ENCODE measurements at places on chromosomes 6 and 20. TPM values are rescaled to one million over a fixed set of nuclear protein-coding genes. Genes with fewer than 3 reads are reported as not detected.
A peak's percentile ranks its signal among the peaks of the same experiment; 100 is the strongest.

Gene TNNC2
- total RNA-seq, result not detected

Gene PROKR2
- not detected for total RNA-seq

Gene QRSL1
- total RNA-seq, result 28.4 TPM

Gene KHDRBS2
- total RNA-seq, result 5.5 TPM

Gene MYH7B
- 0.20 TPM for total RNA-seq

Gene PRICKLE4
- total RNA-seq, result 0.75 TPM

GRCh38 chr6:123681957-123682462 is 45.3 kb upstream of the TRDN start:
- DNase-seq, result no peak

- DNase-seq, result no peak
Observed at GRCh38 chr6:9564021-9564420, 850.9 kb downstream of the TFAP2A start.

DNA sequence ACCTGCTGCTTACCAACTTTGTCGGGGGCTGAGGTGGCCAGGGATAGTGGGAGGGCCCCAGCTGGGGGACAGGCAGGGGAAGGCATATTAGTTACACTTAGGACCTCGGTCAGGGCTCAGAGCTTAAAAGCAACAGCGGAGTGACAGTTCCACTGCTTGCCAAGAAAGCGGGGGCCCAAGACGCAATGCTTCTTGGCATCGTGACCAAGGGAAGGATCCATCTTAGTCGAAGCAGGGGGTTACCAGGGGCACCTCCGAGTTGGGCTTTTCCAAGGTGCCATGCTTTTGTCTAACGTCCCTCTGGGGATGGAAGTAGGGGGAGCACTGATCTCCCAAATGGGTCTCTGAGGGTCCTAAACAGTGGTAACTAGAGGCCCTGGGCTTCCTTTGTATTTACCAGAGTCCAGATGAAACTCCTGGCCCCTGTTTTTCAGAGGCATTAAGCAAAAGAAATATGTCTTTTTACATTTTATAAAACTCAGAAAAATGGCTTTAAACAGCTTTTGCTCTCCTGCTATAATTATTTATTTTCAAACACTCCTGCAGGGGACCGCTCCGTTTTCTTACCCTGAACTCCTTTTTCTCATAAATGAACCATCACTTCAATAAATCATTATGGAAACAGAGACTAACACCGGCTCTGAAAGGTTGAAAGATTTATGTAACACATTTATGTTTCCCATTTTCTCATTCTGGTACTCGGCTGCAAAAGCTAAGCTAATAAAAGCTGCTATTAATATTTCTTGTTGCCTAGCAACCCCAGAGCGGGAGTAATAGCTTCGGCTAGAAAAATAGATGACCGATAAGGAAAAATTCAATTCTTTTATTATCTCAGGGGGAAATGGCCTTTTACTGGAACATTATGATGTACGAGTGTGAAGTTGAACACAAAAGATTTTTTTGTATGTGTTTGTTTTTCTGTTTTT is 100.4 kb downstream of the TOX2 start:
- no peak for DNase-seq

- DNase-seq, result no peak
Observed at GRCh38 chr6:89611666-89612065, 26.9 kb downstream of the LYRM2 start.

- no peak for DNase-seq
Observed at GRCh38 chr6:12844284-12845223, 128.0 kb downstream of the PHACTR1 start.

DNA sequence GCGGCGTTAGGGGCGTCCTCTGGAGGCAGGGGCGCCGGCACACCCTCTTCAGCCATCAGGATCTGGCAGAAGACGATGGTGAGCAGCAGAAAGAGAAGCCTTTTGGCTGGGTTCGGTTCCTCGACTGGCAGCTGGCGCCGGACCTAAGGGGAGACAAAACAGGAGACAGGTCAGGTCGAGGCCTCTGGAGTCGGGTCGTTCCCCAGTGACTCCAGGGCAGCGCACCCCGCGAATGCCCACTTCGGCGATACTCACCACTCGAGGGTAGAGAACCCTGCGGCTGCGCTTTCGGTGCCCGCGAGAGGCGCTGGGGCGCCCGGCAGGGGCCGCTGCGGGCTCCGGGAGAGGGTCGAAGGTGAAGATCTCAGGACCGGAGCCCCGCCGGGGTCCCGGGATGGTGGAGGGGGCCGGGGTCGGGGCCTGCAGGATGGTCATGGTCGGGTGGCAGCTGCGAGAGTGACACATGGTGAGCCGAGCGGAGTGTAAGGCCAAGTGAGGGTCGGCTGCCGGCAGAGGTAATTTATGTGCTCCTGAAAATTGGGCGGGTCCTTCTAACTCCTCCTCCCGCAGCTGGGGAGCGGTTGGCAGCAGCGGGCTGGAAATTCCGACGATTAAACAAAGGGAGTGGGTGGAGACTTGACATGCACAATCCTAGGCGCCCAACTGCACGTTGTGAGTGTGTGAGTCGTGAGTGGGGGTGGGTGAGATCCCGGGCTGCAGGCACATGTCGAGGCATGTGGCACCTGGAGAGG is at the start of gene IER3:
Gene IER3 (minus strand): TSS at position 494 of the 752 bp plus-strand sequence. CDS start 29 bp downstream, at position 465.
- peak; percentile 72 for DNase-seq

GRCh38 chr6:51929934-51930574 is 157.4 kb downstream of the PKHD1 start:
- no peak for DNase-seq

GRCh38 chr20:51757226-51757625 is 11.0 kb downstream of the ATP9A start:
- no peak for DNase-seq

GRCh38 chr6:170114187-170114945 is 176.5 kb downstream of the DLL1 start:
- DNase-seq, result no peak

DNA sequence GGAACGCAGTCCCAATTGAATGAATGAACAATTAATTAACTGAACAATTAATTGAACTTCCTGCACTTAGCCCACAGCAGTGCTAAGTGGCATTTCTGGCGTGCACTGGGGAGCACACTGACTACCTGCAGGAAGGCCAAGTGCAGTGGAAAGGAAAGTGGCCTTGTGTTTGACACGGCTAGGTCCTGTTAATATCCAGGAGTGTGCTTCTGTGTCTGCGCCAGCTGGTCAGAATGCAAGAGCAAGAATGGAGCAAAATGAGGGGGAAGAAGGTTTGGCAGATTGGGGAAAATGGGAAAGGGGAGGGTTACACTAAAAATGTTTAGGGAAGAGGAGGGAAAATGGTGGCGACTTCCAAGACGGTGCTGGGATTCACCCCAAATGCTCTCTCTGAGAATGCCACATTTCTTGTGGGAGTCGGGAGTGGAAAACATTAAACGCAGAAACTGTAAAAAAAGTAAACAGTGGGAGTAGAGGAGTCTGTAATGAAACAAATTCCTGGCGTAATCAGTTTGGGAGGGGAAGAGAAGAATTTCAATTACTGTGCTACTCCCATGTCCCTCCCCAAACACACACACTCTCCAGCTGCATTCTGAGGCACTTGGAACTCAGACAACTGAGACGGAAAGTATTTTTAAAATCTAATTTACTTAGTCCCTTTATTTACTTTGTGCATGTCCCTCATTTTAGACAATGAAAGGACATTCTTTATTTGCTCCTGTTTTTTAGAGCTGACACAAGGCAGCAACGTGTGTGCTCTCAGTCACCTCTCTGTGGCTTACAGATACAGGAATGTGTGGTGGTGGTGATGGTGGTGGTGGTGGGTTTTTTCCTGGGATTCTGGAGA is 64.1 kb downstream of the CLIC5 start:
- DNase-seq, result no peak

GRCh38 chr6:75249837-75250236 is 6.2 kb upstream of the COX7A2 start:
- DNase-seq, result no peak

DNA sequence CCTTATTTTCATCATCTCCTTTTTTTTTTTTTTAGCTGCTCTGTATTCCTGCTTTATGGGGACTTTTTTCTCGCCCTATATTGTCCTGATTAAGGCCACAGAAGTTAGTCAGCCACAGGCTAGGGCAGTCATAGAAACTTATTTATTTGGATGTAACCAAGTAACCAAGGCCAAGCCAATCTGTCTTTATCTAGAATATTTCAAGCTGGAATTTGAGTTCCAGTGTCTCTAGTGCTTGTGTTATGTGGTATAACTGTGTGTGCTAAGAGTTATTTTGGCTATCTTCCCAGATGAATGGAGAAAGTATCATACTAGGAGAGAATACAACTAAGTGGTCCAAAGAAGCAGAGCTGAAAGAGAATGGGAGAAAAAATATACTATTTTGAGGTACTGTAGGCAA is 751.5 kb downstream of the CBLN4 start:
- no peak for DNase-seq

DNA sequence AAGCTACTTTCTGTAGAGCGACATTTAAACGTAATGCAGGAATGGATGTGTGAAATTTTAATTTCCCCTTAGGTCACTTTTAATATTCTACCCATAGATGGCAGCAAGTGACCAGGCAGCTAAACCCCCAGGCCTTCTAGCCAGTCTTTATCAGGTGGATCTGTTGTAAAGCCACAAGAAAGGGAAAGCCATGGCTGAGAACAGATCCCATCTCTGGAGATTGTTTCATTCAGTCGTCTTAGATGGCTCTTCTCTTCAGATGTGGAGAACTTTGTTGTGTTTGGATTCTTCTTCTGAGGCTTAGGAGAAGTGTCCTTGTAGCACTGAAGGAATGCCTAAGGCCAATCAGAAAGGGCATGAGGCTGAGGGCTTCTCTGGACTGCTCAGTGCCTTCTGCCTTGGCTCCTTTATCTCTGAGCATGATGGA is 15.8 kb upstream of the RNF182 start:
- no peak for DNase-seq

DNA sequence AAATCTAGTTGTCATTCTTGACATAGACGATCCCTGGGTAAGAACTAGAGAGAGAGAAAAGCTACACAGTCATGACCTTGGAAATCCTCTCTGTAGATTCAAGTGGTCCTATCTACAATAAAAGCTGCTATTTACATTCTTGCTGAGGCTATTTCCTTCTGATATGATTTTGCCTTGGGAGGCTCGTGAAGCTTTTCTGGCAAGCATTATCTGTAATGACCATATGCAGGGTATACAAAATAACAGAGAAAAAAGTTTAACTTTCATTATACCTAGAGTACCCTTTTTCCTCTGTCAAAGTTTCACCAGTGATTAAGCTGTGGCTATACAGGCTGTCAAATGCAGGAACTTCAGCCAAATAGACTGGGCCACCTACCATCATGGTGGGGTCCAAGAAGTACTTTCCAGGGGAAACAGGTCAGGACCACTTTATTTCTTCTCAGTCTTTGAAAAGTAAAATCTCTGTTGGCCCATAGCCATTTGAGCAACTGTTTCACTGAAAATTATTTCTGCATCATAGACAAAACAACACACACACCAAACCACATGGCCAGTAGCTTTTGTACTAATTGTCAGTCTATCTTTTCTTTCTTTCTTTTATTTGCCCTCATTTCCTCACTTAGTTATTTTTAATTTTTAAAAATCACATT is 677.0 kb upstream of the ID4 start:
- DNase-seq, result no peak

- DNase-seq, result no peak
Observed at GRCh38 chr6:150895928-150896632, 30.6 kb downstream of the MTHFD1L start.

DNA sequence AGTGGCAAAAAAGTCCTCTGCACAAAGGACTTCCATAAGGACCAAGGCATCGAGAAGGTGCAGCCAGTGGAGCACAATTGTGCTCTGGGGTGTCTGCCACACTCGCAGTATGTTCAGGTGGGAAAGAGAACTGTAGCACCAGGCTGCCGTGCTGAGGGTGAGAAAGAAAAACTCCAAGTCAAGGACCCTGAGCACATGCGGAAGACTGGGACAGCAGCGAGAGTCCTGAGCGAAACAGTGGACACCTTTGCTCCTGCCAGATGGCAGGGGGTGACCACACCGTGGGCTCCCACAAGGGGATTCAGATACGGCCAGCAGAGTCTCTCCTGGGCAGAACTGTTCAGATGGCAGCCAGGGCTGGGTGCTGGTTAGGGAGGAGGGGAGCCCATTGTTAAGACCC is 73.6 kb downstream of the POPDC3 start:
- DNase-seq, result no peak

GRCh38 chr6:106922626-106923025 is 51.9 kb downstream of the CD24 start:
- DNase-seq, result no peak

GRCh38 chr20:37749620-37750403 is 56.0 kb downstream of the CTNNBL1 start:
- DNase-seq, result no peak

DNA sequence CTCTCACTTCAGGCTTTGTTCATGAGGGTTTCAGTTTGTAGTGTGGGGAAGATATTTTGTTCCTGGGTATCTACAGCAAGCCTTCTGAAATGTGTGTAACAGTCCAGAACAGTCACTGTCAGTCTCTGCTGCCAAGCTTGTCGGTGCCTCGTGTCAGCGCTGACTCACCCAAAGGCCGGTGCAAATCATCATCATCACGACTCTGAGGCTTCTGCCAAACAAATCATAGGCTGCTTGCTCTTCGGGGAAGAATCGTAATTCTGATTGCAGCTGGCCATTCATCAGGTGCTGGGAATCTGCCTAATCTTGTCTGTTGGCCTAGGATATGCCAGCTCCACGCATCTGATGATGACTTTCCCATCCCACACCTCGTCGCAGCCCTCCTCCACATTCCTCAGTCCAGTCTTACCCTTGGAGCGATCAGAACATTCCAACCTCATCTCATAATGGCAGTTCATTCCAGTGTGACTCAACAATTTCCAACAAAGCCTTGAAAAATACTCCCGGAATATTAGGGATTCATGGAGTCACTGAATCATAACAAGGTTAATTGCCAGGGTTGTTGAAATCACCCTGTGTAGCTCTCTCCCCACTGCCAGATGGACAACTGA is 40.9 kb downstream of the ALDH8A1 start:
- DNase-seq, result no peak

DNA sequence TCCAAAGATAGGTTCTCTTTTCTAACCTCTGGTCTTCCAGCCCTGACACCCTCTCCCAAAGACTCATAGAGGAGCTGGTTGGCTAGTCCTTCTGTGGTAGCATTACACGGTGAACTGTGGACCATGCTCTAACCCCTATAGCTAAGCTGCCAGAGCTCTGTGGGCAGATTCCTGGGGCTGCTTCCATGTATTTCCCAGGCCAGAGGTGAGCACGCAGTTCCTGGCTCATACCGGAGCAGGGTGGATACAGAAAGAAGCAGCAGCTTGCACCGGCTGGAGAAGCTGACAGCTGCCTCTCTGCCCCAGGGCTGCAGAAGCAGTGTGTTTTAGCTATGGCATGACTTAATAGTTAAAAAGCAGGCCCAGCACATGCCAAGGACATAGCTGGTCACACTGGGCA is 84.1 kb upstream of the FOXP4 start:
- no peak for DNase-seq

DNA sequence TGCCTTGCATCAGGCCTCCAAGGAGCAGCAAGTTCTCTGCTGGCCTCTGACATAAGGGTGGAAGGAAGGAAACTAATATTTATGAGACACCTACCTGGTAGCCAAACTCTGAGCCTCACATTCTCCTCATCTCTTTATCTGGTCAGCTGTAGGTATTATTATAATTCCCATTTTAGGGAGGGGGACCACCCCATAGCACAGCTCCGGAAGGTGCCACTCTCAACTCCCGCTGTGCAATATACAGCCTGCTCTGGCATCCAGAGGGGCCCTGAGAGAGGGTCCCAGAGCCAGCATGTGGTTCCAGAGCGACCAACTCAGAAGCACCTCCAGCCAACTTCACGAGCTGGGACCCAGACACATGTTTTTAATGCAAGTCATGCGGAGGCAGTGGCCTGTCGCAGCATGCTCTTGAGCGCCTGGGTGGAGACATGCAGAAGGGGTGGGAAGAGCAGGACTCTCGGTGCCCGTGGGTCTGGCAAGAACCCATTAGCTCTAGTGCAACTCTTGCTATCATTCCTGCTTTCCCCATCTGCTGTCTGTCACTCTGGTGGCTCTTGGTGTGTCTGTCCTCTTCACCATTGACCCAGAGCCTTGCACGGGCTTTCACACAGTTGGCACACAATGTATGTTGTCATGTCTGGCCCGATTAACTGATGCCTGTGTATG is 15.0 kb upstream of the MYMX start:
- no peak for DNase-seq
